CD4-positive, alpha-beta T cell treated with Interleukin-17A for 1 hour (primary cell): ENCODE measurements at places on chromosomes 3 and 15.

DNA sequence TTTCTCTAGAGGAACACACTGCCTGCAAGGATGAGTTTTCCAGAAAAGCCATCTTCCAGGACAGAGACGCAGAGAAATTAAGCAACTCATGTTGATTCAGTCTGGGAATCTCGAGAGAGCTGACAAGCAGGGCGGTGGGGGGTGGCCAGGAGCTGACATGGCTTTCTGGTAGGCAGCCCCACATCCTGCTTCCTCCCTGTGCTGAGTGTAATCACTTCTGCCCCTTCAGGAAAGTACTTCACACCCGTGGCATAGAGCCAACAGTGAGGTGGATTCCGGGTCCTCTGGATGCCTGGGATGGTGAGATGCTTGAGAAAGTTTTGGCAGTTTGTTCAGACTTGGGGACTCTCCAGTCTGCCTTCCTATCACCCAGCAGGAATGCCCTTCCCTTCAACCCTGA lies 221.1 kb downstream of the SLCO3A1 start:
- no peak for DNase-seq

- DNase-seq, result no peak
These were observed 605.0 kb upstream of the TBL1XR1 start for GRCh38 chr3:177802151-177802900.

GRCh38 chr3:112649478-112649735 lies 8.5 kb upstream of the CCDC80 start:
- DNase-seq, result no peak

GRCh38 chr3:94693997-94694640 lies 631.3 kb downstream of the NSUN3 start:
- no peak for DNase-seq

GRCh38 chr3:42151596-42152168 lies 60.5 kb downstream of the TRAK1 start:
- DNase-seq, result no peak

DNA sequence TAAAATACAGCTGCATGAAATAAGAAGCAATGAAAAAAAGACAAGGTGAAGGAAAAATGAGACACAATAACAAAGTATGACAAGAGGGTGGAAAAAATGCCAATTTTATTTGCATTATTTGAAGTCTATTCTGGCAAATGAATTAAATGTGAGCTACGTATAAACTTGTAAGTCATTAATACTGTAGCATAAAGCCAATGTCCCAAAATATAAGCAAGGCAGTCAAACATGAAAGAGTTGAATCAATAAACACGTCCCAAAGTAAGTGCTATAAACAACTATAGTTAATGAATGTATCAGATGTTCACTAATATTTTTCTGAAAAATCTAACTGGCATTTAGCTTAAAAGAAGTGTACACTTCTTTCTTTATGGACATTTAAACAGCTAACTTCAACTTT lies 481.9 kb downstream of the ROBO1 start:
- no peak for DNase-seq

GRCh38 chr3:148211725-148212124 lies 486.0 kb upstream of the AGTR1 start:
- no peak for DNase-seq

GRCh38 chr3:100465892-100466777 lies 26.3 kb upstream of the TMEM45A start:
- no peak for DNase-seq

GRCh38 chr3:172622916-172623700 lies 87.8 kb downstream of the NCEH1 start:
- peak; percentile 55 for DNase-seq

GRCh38 chr3:14725013-14725412 lies 50.1 kb downstream of the C3orf20 start:
- DNase-seq, result no peak

GRCh38 chr15:90354986-90355385 lies 2.9 kb downstream of the ZNF774 start:
- no peak for DNase-seq

DNA sequence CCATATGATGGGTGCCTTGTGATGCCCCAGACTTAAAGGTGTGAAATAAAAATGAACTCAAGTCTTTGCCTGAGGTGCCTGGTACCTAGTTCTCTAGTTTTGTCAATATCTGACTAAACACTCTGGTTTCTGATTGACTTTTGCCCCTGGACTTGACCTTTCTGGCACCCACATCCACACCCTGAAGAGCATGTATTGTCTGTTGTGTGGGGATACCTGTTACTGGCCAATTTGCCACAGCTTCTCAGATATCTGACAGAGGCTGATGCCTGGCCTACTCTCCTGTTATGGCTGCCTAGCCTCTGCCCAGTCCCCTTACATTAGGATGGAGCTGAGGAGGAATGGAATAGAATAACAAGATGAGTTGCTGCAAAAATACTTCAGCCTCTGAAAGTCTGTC lies 3.6 kb downstream of the ZBTB38 start:
- DNase-seq, result no peak

- peak; percentile 8 for DNase-seq
These were observed 180.3 kb upstream of the TSC22D2 start for GRCh38 chr3:150227839-150228238.

DNA sequence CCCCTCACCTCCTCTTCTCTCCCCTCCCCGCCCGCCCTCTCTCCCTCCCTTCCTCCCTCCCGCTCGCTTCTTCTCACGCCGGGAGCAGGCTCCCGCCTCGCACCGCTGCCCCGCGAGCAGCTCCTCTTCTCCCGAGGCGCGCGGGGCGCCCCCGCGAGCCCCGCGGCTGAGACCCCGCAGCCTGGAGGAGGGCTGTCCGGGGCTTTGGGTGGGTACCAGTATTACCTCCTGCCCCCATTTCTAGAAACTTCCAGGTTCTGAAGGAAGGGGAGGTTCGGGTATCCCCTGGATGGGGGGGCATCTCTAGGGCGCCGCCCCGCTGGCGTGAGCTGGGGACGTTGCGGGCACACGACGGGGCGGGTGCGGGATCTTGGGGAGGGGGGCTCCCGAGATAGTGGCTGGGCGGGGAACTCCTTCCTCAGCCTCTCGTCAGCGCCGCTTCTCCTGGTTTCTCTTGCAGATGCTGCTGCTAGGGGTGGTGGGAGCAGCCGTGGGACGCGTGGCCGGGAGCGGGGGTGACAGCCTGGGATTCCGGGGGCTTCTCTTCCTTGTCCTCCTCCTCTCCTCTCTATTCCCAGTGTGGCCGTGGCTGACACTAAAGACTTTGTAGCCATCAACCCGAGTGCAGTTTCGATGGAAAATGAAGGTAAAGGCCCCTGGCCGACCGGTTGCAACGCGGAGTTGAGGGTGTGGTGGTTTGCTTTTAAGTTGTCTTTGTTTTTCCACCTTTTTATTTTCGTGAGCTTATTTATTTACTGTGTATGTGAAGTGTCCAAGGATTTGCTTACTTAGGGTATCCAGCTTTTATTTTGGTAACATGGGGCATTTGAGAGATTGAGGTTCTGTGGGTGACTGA lies 474 bp downstream of the ATP2C1 start:
- peak; percentile 63 for DNase-seq

- no peak for DNase-seq
These were observed 102.7 kb upstream of the FGF7 start for GRCh38 chr15:49320351-49320750.

DNA sequence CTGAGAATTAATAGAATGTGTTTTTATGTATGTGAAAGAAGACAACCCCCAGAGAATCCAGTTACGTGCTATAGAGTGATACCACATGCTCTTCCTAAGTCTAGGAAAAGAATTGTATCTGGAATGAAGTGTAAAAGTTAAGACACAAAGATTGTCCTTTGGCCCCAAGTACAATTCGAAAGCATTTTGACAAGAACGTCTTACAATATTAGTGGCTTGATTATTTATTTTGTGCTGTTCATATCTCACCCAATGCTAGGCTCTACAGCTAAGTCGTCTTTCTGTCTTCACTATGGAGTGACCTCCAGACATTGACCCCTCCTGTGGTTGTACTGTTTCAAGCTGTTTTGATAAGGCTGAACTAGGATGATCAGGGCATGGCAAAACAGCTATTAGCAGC lies 345.7 kb upstream of the C2CD4B start:
- DNase-seq, result no peak

DNA sequence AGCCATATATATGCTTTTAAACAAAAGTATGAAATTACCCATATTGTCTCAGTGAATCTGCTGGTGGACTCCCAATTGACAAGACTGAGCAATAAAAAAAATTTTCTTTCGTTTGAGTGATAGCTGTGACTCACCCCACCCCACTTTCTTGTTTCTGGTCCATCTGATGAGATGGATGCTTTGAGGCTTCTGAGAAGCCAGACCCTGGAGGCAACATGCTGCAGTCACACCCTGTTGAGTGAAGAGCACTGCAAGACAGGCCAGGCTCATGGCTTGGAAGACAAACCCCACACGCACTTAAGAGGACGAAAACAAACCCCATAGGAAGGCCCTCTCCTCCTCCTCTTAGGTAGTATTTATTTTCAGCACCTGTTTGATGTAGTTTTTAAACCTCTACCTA lies 276.0 kb upstream of the TTC14 start:
- DNase-seq, result no peak

- DNase-seq, result no peak
These were observed 266.2 kb upstream of the LYSMD4 start for GRCh38 chr15:99999282-100000070.

- DNase-seq, result no peak
These were observed 385.4 kb downstream of the PTPRG start for GRCh38 chr3:61946570-61947324.

GRCh38 chr3:6697722-6698121 lies 163.2 kb upstream of the GRM7 start:
- DNase-seq, result no peak

DNA sequence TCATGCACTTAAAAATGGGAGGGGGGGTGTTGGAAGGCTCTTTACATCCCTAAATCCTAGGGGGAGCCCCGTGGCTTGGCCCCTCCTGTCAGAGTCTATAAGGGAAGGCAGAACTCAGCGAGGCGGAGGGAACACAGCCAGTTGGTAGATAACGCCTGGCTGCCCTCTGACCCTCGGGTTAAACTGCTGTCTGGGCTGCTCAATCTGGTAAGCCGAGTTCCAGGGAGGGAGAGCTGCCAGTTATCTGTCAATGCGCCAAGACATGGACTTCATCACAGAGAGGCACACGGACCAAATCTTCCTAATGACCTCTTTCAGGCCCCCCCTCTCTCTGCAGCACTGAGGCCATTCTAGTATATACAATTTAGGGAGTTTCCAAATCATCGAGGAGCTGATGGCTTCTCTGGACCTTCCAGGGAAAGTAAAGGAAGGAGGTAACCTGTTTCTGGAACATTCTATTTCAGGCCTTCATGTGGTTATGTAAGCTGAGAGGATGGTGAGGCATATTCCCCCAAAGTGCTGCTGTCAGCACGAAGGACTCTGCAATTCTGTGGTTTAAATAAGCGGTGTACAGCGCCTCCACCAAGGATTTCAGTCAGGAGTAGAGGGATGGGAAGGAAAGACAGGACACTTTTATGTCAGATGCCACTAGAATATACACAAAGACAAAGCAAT lies 349.0 kb downstream of the MCTP2 start:
- DNase-seq, result no peak

DNA sequence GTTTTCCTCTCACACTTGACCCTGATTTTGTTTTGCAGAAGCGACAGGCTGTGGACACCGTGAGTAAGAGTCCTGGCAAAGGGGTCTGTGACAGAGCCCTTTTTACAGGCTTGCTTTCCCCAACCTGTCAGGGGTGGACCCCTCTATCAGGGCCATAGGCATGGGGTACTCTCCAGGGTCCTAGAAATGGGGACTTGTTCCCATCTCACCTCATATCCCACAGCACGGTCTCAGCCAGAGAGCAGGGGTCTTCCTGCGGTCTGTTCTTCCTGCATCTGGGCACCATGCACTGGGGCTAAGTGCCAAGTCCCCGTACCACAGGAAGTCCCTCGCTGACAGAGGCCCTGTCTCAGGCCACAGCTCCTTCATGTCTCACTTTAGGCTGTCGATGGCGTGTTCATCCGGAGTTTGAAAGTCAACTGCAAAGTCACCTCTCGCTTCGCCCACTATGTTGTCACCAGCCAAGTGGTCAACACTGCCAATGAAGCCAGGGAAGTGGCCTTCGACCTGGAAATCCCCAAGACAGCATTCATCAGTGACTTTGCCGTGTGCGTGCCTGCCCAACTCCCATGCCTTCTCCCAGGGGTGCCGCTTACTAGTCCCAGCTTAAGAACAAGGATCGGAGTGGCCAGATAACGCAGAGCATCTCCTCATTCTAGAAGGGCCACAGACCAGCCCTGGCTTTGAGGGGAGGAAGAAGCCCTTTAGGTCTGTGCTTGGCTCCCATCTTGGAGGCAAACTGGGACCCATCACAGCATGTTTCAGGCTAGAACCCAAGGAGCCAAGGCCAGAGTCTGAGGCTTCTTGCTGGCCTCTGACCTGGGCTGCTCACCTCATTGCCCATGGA lies 783 bp downstream of the ITIH1 start:
- DNase-seq, result no peak

DNA sequence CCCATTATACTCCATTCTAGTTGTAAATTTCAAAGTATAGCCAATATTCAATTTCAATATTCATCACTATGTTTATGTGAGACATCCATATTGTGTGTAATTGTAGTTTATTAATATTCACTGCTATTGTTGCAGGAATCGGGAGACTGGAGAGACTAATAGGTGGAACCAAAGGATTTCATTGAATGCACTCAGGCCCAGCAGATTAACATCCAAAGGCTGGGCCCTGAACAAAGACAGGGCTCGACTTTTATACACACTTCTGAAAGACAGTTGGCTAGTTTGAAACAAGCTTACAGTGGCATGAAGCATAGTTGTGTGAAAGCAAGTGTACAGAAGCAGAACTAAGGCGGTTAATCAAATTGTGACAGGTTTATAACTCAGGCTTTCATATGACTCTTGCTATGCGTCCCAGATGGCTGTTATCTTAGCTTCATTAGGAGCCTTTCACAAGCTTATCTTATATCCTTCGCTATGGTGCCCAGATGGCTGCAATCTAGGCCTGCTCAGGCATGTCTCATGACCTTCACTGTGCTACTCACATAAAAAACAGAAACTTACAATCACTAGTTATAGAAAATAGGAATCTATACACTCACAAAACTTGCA lies 1038.8 kb upstream of the EPHA6 start:
- no peak for DNase-seq

- DNase-seq, result no peak
These were observed 760.8 kb upstream of the ARPP21 start for GRCh38 chr3:34878488-34878887.

DNA sequence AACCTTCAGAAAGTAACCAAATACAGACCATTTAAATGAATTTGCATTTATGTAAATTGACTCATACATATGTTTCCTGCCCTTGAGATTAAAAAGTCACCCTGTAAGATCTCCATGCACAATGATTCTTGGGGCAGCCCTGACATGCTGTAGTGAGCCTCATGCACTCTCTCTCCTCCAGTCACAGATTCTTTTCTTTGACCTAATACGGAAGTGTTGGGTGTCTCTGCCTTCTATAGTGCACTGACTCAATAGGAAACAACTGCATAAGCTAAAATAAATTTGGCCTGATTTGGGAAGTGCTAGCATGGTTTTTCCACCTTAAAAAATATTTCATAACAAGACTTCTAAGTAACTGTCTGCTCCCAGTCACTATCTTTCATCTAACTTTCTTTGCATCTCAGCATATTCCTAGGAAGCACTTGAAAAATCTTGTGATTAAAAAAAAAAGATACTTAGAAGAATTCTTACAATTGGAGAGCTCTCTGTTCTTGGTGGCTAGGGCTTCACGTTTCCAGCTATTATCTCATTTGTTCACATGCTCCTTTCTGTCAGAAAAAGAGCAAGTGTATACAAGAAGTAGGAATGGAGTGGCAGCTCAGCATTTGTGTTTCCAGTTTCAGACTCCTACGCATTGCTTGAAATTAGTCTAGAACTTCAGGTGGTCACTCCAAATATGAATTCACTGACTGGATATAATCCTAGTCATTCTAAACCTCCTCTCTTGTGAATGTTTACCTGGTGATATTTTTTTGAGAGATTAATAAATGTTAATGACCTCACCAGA lies 207.9 kb upstream of the COL8A1 start:
- no peak for DNase-seq
